ENCODE measurements at places on chromosomes 7 and 10.

- DNase-seq: peak; percentile 46
Observed at GRCh38 chr10:102152545-102152890, 329 bp downstream of the NOLC1 start.

- DNase-seq: no peak
Observed at GRCh38 chr10:61986382-61986781, 84.9 kb downstream of the ARID5B start.

- DNase-seq: no peak
Observed at GRCh38 chr10:17066000-17066399, 63.6 kb downstream of the CUBN start.

- DNase-seq: no peak
Observed at GRCh38 chr10:6056411-6057135, 5.6 kb downstream of the IL2RA start.

GRCh38 chr7:152571068-152571467, 104.9 kb downstream of the XRCC2 start:
- no peak for DNase-seq

DNA sequence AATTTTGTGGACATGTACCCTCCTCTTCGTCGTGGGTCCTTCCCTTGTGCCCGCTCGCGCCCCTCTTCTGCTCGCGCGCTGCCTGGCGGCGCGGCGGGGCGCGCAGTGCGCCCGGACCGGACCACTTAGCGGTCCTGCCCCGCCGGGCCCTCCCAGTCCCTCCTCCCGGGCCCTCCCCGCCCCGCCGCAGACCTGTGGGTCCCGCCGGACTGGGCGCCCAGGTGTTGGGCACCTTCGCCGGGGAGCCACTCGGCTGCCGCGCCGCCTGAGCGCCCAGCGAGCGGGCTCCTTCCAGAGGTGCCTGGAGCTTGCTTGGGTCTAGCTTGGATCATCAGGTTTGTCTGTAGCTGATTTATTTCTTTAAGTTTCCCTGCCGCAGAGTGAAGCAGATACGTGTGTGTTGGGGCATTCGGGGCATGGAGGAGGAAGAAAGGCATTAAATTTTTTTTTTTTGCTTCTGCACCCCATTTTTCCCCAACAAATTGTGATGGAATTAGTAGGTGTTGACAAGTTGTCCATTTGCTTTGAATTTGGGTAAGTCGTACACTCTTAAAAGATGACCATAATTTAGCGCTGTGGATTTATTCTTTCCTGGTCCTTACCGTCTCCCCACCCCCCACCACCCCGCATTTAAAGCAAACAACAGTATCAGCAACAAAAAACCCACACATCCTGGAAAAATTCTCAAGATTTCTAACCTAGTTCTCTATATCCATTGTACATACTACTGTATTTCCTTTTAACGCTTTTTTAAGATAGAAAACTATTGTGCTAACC, 905 bp downstream of the C1GALT1 start:
- peak; percentile 52 for DNase-seq

- DNase-seq: no peak
Observed at GRCh38 chr7:135886345-135887132, 90.6 kb downstream of the MTPN start.

GRCh38 chr10:6320320-6321010, 117.7 kb downstream of the PFKFB3 start:
- DNase-seq: no peak

DNA sequence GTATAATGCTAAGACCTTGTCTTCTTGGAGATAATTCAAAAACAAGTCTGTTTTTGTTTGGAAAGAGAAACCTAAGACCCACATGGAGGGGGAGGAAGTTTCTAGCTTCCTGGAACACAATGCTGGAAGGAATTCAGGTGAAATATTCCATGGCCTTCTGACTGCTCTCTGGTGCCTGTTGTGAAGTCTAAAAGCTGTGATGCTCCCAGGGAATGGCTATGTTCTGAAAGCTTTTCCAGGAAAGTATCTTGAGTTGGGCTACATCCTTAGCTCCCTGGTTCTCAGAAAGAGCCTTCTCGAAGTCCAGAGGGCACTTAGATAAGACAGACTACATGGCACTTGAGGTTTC, 12.5 kb upstream of the PFKP start:
- DNase-seq: no peak

GRCh38 chr7:38660427-38661099, 29.4 kb upstream of the AMPH start:
- DNase-seq: peak; percentile 50

- DNase-seq: peak; percentile 45
Observed at GRCh38 chr10:126458466-126458865, 70.2 kb upstream of the ADAM12 start.

DNA sequence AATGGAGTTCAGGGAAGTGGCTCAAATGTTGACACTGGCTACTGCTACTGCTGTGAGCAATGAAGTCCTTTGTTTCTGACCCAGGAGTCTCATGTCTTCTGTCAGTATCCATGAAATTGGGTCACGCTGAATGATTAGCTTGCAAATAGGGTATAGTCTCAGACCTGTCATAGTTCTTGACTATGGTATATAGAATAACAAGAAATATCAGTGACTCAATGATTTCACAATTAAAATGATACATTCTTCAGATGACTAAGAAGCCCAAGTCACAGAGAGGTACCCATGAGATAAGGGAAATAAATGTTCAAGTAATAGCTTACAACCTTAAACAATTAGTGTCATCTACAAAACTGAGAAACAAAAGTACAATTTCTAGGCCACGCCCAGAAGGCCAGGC, 89.3 kb downstream of the LYZL2 start:
- DNase-seq: peak; percentile 19

GRCh38 chr7:149016876-149017275, 11.4 kb downstream of the PDIA4 start:
- DNase-seq: no peak

- no peak for DNase-seq
Observed at GRCh38 chr7:18457832-18458231, 37.7 kb upstream of the HDAC9 start.

GRCh38 chr10:18254086-18254485, 113.9 kb downstream of the CACNB2 start:
- no peak for DNase-seq

GRCh38 chr7:41508755-41509154, 194.1 kb downstream of the INHBA start:
- DNase-seq: peak; percentile 77

GRCh38 chr10:23157239-23157681, 34.9 kb upstream of the PTF1A start:
- DNase-seq: no peak

GRCh38 chr7:153524070-153524601, 528.1 kb upstream of the DPP6 start:
- DNase-seq: no peak

- no peak for DNase-seq
Observed at GRCh38 chr7:94856643-94857042, 50.8 kb upstream of the PPP1R9A start.

GRCh38 chr7:2640482-2640830, 8.7 kb downstream of the TTYH3 start:
- no peak for DNase-seq

DNA sequence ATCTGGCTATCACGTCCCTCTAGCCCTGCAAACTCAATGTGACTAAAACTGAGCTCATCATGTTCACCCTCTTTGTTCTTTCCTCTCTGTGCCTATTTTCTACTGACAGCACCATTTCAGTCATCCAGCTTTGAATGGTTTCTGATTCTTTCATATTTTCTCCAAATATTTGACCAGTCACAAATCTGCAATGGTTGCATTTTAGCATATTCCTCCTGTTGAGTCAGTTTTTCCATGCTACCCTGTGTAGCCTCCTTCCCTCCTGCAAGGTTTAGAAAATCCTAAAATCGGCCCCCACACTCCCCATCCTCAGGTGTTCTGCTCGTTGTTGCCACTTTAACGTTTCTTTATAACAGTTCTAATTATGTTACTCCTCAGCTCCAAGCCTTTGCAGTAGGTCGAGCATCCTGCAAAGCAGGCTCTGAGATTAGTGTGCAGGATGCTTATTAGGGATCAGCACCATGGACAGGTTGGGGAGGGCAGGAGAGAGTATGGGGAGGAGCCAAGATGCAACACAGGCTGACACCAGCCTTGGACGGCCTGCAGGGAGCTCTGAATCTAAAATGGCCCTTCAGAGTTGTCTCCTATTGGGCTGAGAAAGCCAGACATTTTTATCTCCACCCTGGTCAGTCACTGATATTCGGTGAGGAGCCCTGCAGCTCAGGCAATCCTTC, 531.0 kb upstream of the COBL start:
- DNase-seq: no peak

GRCh38 chr10:42975005-42975493, 101.8 kb upstream of the RET start:
- no peak for DNase-seq

GRCh38 chr10:108583877-108584276, 1339.4 kb downstream of the XPNPEP1 start:
- DNase-seq: no peak

GRCh38 chr10:91163869-91164474, 56.5 kb upstream of the PCGF5 start:
- DNase-seq: peak; percentile 94

- peak; percentile 71 for DNase-seq
Observed at GRCh38 chr10:67923551-67923950, 39.1 kb downstream of the SIRT1 start.

DNA sequence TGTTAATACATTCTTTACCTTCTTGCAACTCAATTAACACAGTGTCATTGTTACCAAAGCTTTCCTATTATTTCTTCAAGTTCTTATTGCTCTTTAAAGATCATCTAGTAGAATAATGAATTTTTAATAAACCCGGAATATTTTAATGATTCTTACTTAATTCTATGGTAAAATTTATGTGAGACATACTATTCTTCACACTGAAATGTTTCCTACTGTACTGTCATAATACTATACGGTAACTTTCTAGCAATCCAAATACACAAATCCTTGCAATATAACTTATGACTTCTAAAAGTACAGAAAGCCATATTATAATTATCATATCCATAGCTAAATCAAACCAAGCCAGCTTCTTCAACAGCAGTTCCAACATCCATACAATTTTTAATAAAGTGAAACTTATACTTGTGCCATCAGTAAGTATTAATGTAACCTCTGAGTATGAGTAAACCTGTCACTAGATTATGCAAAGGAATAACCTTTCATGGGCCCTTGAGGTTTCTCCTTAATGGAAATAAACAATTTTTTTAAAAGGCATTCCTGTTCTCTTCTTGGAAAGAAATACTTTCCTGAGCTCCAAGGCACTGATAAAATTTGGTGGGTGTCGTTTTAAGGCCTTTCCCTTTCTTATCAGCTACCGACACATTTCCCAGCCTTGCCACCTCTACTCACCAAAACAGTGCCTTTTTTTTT, 87.4 kb downstream of the IMMP2L start:
- no peak for DNase-seq

DNA sequence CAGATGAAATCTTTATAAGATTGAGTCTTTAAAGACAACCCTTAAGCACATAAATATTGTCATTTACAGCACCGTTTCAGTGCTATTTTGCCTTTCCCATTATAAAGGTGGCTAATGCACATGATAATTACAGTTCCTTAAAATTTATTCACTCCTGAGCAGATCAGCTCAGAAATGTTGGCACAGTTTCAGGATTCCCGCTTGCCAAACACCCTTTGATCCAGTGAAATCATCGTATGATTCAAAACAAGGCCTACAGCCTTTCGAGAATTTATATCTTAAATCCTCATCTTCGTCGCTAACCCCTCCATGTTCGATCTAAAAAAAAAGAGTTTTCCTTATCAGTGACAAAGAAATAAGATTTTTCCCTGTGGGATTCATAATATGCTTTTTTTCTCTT, 14.1 kb upstream of the SOSTDC1 start:
- DNase-seq: no peak

GRCh38 chr10:98031440-98031839, 1.0 kb upstream of the CRTAC1 start:
- no peak for DNase-seq

- DNase-seq: peak; percentile 6
Observed at GRCh38 chr10:28367929-28368484, 65.1 kb upstream of the MPP7 start.

DNA sequence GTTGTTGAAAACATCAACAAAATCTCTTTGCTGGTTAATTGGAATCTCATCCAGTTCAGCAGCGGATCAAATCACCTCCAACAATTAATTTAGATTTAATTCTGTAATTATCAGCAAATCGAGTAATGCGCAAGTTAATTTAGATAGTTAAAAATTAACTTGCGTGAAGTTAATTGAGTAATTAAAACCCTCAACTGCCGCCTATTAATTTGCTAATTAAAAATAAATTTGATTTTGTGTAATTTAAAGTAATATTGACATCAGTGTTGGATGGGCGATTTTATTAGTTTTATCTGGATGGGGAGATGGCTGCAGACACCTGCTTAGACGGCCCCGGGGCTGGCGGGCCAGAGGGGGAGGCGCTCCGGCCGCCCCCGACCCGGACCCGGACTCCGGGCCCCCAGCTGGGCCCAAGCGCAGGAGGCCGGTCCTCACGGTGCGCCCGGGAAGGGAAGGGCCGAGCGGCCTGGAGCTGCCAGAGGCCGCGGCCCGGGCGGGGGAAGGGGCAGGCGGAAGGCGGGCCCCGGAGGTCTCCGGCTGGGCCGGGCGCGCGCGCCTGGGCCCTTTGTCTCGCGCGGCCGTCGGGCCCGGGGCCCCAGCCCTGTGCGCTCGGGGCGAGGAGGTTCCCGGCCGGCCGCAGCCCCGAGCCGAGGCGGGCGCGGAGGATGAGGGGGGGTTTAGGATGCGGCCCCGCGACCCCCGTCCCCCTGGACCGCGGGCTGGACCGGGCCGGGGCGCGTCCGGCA, 3.3 kb upstream of the UNCX start:
- no peak for DNase-seq

DNA sequence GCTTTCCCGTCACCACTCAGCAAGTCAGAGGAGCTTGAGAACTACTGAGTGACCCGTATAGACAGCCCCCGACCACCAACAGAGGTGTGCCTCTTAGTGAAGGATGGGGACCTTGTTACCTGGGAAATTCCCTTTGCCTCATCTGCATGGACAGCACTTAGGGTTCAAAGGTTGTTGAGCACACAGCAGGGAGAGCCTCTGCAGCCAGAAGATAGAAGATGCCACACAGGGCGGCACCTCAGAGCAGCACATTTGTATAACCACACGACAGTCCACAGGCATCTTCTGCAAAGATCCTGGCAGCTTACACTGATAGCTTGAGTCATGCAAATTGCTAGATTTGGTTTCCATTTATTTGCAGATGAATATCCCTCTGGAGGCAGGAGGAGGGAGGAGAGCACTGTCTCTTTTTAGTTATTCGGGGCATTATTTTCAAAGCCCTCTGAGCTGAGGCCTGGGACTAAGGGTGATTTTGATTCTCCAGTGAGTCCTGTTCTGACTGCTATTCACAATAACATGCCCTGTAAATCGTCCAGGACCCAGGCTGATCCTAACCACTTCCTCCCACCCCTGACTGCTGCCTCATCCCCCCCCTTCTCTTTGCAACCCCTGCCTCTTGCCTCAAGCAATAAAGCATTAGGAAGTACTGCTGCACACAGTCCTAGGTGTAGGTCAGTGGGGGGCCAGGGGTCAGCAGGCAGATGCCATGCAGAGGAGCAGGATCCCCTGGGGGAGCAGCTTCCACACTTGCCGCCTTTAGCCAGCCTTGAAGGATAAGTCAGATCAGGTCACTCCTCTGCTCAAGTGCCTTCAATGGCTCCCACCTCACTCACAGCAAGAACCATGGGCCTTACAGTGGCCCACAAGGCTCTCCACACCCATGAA, 24.6 kb upstream of the INMT start:
- peak; percentile 36 for DNase-seq

All from ELR (cell line).